Renal cortex interstitium (tissue), 15 donors: ENCODE measurements at places on chromosomes 7 and 10. TPM values are rescaled to one million over a fixed set of nuclear protein-coding genes. Genes with fewer than 3 reads are reported as not detected.

The JAKMIP3 gene
- polyA plus RNA-seq: 0.27 TPM

The CLRN3 gene
- polyA plus RNA-seq: 24.1 TPM

The FRMD4A gene
- polyA plus RNA-seq: 82.0 TPM

The UPK3B gene
- 1.4 TPM for polyA plus RNA-seq

The GIMAP1 gene
- 2.1 TPM for polyA plus RNA-seq

The DYNC1I1 gene
- 0.31 TPM for polyA plus RNA-seq

The PNLIPRP2 gene
- polyA plus RNA-seq: not detected

The ELAPOR2 gene
- 6.9 TPM for polyA plus RNA-seq

The CRTAC1 gene
- polyA plus RNA-seq: 22.0 TPM

The VIPR2 gene
- 3.5 TPM for polyA plus RNA-seq

The VAX1 gene
- polyA plus RNA-seq: not detected

The UBTD1 gene
- polyA plus RNA-seq: 6.8 TPM

The NANOS1 gene
- polyA plus RNA-seq: 4.1 TPM

The CUBN gene
- 202 TPM for polyA plus RNA-seq

The MINDY3 gene
- polyA plus RNA-seq: 47.6 TPM

The CLCN1 gene
- polyA plus RNA-seq: 0.20 TPM

The PCLO gene
- 8.9 TPM for polyA plus RNA-seq

The LMBR1 gene
- polyA plus RNA-seq: 45.4 TPM
